ENCODE measurements at places on chromosomes 7 and 10. TPM values are rescaled to one million over a fixed set of nuclear protein-coding genes. Genes with fewer than 3 reads are reported as not detected.
A peak's percentile ranks its signal among the peaks of the same experiment; 100 is the strongest.

GRCh38 chr10:107687701-107688100 is 523.2 kb upstream of the SORCS1 start:
- no peaks in the 10 kb centered on the region for H3K4me1 ChIP-seq
- no peaks in the 10 kb centered on the region for H3K36me3 ChIP-seq
- H3K27ac ChIP-seq, result no peak overlapping the region
- H3K4me3 ChIP-seq, result no peak overlapping the region
- no peaks in the 10 kb centered on the region for H3K27me3 ChIP-seq

- H3K36me3 ChIP-seq, result no peaks in the 10 kb centered on the region
- H3K27me3 ChIP-seq, result peaks cover 25% of the 10 kb centered on the region
- DNase-seq, result no peak
- H3K27ac ChIP-seq, result no peak overlapping the region
- H3K4me3 ChIP-seq, result no peak overlapping the region
Observed at GRCh38 chr7:44277391-44277790, 48.0 kb downstream of the CAMK2B start.

DNA sequence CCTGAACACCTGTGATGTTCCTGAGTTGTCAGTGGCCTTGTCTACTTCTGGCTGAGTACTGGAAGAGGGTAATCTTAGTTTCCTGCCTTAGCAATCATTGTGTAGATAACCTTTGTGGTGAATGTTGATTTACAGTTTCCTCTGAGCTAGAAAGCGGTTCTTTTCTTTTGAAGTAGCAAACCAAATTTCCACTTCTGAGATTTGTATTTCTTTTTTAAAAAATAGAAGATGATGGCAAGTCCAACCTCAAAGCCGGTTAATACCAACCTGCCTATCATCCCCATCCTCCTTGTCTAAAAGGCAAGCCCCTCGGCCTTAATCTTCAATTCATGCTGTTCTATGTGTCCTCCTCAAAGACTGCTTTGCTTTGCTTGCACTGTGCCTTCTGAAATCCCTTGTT is 12.5 kb upstream of the PALS2 start:
- peaks cover 17% of the 10 kb centered on the region for H3K4me1 ChIP-seq
- H3K27ac ChIP-seq, result peak overlapping the region; percentile 89
- H3K36me3 ChIP-seq, result no peaks in the 10 kb centered on the region
- H3K27me3 ChIP-seq, result no peaks in the 10 kb centered on the region

The ZNF777 gene
- 12.7 TPM for total RNA-seq

The KEL gene
- 3.3 TPM for total RNA-seq

The CAMK1D gene
- total RNA-seq, result 47.3 TPM

The LMTK2 gene
- total RNA-seq, result 35.0 TPM
